ENCODE measurements at places on chromosomes 11 and 22.

DNA sequence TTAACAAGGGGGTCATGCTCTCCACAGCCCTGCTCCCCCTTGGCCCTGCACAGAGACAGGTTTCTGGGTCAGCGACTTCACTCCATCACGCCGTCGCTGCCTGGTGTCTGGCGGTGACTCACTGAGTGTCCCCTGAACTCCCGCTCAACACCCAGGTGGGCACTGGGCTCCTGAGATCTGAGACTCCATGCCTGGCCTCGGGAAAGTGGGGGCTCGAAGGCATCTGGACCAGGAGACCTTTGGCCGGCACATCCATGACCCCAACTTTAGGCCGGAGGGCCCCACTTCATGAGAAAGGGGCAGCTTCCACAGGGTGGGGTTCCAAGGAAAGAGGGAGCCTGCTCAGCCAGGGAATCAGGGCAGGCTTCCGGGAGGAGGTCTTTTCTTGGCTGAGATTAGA, 79.3 kb upstream of the PRR5 start:
- DNase-seq, result no peak

DNA sequence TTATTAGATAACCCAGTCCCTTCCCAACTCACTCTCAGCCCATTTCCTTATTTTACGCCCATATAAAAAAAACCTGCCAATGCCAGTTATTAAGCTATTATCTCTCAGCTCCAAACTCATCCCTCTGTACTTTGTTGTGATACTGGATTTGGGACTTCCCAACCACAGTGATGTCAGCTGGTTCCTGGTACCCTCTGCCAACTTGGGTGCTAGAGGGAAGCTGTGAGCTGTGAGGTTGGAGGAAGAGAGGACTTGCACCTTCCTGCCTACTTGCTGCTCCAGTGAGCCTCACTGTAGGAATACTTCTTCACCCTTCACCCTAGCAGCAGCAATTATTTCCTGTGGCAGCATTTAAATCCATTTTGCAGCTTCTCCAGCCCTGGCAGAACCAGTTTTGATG, 19.2 kb upstream of the CSF2RB start:
- no peak for DNase-seq

DNA sequence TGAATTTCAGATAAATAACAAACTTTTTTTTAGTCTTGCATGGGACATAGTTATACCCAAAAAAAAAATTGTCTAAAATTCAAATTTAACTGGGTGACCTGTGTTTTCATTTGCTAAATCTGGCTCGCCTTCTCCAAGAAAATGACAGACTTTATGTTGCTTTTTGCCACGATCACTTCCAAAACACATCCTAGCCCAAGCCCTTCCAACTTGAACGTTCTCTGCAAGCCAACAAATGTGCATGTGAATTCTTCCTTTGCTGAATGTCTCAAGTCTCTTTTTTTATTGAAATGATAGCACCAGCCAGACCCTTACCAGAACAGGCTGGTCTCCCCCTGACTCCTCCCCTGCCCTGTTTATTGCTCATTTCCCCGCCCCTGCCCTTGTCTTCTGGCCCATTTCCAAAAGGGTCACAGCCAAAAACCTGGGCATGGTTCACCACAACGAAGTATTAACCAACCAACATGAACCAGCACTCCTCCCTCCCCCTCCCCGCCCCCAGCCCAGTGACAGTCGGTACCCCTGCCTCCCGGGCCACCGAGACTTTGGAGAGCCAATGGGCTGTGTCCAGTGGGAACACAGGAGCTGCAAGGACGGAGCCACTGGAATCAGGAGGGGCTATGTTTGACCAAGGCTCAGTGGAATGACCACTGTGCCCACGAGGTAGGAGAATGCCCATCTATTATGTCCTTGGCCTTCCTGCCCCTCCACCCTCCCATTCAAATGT, 63.2 kb downstream of the BTG4 start:
- no peak for DNase-seq

- DNase-seq, result no peak
These were observed 26.0 kb downstream of the PARVG start for GRCh38 chr22:44206696-44207095.

- no peak for DNase-seq
These were observed 121.6 kb downstream of the DDX10 start for GRCh38 chr11:108786281-108786990.

Data from head of caudate nucleus (tissue), 42 donors.